Regular cardiac myocyte (primary cell): ENCODE measurements at places on chromosomes 11 and 22. TPM values are rescaled to one million over a fixed set of nuclear protein-coding genes. Genes with fewer than 3 reads are reported as not detected.

Gene ADM2
- 0.58 and 1.1 TPM in 2 replicates for total RNA-seq

Gene ELMOD1
- 1.7 and 2.8 TPM in 2 replicates for total RNA-seq

Gene TREH
- total RNA-seq = not detected in 2 replicates

Gene EFCAB6
- 0.96 and 2.3 TPM in 2 replicates for total RNA-seq

Gene KCTD14
- total RNA-seq = 0.56 and 1.9 TPM in 2 replicates

Gene MYRF
- total RNA-seq = 1.3 and 2.0 TPM in 2 replicates

Gene CHEK2
- total RNA-seq = 16.5 and 20.3 TPM in 2 replicates

Gene OR2AG1
- not detected in 2 replicates for total RNA-seq
